ENCODE measurements at places on chromosomes 2 and 18.

GRCh38 chr2:234487356-234487755, 9.5 kb downstream of the ARL4C start:
- no peak for DNase-seq

DNA sequence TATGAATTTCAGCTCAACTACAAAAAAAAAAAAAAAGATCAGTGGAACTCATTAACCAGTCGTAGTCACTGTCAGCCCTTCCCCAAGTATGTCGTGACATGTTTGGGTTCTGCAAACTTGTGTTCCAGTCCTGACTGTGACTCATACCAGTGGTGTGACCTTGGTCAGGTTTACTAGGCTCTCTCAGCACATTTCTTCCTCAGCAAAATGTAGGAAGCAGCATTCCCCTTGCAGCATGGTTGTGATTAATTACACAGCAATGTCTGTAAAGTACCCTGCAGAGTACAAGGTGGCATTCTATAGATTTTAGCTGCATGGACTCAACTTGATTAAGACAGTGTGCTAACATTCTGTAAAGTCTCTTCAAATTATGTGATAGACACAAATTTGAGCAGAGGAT, 156.9 kb downstream of the LAMA1 start:
- no peak for DNase-seq

DNA sequence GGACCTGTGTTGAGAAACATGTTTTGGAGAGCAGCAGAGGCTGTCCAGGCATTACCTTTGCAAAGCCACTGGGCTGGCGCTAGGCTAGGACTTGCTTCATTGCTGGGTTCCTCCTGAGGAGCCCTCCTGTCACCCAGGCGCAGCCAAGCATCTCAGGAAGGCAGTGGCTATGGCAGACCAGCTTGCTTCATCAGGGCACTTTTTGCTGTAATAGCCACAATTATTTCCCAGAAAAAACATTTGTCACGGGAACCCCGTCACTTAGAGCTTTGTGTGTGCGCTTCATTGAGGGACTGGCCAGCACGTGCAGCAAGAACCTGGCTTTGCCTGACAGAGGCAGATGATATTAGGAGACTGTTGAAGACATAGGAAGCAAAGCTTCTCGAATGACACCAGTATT, 36.4 kb downstream of the SLC20A1 start:
- DNase-seq, result no peak

GRCh38 chr2:197883354-197884032, 79.1 kb downstream of the PLCL1 start:
- DNase-seq, result no peak

All from stimulated activated CD8-positive, alpha-beta memory T cell treated with anti-CD3 and anti-CD28 coated beads, Interleukin-15, amount 100 ng/mL, for 1 hour (primary cell).